Stimulated activated CD8-positive, alpha-beta memory T cell treated with anti-CD3 and anti-CD28 coated beads, Interleukin-4, amount 100 ng/mL, for 24 hours (primary cell): ENCODE measurements at places on chromosomes 2 and 18.

GRCh38 chr2:163756588-163756987 lies 20.8 kb upstream of the FIGN start:
- no peak for DNase-seq

- DNase-seq, result peak; percentile 28
These were observed 1.1 kb downstream of the UXS1 start for GRCh38 chr2:106192752-106193689.

DNA sequence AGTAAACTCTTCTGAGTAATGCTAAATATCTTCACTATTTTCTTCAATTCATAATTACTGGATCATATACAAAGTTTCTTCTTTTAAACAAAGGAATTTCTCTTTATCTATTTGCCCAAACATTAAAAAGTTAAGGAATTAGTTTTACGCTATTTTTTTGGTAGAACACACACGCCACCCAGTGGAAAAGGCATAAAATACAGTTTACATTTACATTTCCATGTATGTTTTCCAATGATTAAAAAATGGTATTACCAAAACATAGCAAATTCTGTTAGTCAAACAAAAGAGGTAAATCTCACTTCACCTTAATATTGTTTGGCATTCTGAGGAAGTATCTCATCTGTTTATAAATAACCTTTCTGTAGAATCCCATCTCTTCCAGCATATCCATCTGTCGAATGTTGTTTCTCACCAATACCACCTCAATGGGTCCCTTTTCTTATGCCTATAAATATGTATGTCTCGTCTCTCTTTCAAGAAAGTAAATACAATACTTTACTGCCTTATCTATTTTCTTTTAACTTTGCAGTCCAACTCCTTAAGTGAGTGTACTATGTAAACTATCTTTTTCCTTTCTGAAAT lies 7.2 kb downstream of the BOLL start:
- no peak for DNase-seq

- peak; percentile 17 for DNase-seq
These were observed 55.9 kb downstream of the UNC50 start for GRCh38 chr2:98664323-98664722.

DNA sequence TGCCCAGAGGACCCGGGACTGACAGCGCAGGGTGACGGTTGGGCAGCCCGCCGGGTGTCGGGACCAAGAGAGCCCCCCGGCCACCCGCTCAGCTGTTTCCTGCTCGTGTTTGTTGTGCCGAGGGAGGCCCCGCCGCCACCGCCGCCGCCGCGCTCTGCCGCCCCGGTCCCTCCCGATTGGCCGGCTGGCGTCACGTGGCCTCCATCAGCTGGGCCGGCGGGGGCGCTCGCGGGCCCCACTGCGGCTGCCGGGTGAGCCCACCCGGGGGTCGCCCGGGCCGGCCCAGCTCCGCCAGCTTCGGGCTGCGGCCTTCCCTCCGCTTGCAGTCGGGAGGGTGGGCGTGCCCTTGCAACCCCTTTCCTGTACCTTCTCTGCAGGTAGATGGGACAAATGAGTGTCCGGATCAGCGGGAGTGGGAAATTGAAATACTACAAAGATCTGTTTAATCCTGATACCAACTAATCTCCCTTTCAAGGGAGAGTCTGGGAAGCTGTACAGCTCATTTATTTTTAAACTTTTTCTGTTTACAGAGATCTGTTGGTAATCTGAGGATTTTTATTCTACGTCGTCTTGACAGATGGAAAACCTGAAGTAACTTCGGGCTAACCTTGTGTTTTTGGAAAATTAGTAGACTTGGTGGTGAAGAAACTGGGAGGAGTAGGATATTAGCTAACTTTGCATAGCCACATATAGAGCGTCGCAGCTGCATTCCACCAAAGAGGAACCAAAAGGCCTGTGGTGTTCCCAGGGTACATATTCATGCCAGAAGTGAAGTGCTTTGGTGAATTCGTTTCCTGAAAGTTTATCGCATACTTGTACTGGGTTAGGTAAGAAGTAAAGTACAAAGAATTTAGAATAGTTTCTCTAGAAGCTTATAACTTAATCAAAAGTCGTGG lies 1.2 kb downstream of the YPEL5 start:
- DNase-seq, result peak; percentile 71
